AG08395 (cell line): ENCODE measurements at places on chromosomes 16 and 17.

DNA sequence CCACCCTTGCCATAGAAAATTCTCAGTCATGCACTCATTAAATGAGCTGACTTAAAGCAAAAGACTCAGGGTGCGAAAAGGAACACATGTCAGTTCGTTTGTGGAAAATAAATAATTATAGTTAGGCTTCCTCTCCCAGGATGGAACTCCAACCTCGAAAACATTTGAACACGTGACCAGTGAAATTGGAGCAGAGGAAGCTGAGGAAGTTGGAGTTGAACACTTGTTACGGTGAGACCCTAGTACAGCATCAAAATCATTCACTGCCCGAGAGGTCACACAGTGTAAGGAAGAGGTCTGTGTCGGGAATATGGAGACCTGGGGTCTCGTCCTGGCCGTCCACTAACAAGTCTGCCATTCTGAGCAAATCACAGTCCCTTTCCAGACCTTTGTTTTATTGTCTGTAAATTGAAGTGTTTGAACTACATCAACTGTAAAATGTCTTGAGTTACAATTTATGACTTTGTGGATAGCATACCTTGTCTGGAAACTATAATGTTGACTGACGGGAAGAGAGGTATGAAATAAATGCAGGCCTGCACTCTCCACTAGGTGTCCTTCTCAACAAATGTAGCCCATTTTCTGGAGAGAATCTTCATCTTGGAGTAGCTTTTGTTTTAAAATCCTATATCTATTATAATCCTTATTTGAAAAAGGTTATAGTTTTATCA lies 7.7 kb downstream of the PSMD7 start:
- DNase-seq, result peak; percentile 22

DNA sequence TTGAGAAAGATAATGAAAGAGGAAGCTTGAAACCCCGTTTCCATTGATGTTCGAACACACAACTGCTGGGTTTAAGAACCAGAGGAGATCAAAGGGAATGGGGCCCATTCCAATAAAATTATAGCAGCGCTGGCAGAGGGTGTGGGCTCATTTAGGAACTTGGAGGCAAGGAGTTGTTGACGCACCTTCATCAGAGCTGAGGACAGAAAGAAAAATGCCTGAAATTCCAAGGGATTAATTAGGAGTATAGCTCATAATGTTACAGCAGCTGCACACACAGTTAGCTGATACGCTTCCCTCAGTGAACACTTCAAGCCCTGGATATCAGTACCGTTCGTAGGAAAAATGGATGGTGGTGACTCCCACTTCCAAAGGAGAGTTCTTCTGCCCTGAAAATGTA lies 127.2 kb downstream of the AXIN2 start:
- no peak for DNase-seq

DNA sequence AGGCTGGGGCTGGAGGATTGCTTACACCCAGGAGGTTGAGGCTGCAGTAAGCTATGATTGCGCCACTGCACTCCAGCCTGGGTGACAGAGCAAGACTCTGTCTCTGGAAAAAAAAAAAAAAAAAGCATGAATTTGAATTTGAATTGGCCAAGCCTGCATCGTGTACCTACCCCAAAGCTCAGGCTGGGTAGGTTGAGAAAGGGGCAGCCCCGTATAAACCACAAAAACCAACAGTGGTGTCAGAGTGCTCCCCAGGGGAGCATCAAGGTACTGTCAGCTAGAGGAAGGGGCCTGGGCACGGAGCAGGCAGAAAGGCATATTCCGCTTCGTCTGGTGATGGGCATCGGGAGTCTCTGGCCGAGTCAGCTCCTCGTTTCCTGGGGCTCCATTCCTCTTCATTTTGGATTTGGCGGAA lies 40.9 kb downstream of the RAP1GAP2 start:
- DNase-seq, result no peak

- peak; percentile 83 for DNase-seq
Observed at GRCh38 chr16:67562526-67562917, at the start of gene CTCF. TSS of gene CTCF (plus strand) at chr16:67562526. CDS start at chr16:67610833, 48,307 bp downstream.

DNA sequence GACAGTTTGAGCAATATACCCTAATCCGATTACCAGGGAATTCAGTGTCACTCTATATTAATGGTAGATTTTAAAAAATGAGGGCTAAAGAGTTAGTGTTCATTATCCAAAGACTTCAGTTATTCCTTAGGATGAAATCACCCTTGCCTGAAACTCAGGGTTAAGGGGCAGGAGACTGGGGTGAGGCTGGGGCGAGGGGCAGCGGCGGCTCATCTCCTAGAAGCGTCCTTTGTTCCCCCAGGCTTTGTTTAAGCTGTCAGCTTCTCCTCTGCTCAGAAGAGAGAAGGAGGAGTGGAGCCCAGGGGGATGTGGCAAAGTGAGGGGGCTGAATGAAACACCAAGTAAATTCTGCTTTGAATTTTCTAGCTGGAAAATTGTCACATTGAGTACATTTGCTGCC lies 117.7 kb upstream of the ELAC2 start:
- no peak for DNase-seq

DNA sequence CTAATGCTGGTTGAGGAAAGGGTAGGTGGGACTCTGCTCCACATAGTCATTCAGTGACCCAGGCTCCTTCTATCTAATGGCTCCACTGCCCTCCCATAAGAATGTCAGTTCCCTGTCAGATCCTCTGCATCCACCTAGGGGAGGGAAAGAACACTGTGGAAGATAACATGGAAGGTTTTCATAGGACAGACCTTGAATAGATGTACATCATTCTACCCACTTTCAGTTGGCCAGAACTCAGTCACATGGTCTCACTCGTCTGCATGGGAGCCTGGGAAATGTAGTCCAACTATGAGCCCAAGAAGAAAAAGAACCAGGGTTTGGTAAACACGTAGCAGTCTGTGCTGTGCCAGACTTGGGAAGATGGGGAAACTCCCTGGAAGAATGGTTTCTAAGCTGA lies 27.1 kb upstream of the SCNN1B start:
- no peak for DNase-seq
